ENCODE measurements at places on chromosomes 2 and 18.

DNA sequence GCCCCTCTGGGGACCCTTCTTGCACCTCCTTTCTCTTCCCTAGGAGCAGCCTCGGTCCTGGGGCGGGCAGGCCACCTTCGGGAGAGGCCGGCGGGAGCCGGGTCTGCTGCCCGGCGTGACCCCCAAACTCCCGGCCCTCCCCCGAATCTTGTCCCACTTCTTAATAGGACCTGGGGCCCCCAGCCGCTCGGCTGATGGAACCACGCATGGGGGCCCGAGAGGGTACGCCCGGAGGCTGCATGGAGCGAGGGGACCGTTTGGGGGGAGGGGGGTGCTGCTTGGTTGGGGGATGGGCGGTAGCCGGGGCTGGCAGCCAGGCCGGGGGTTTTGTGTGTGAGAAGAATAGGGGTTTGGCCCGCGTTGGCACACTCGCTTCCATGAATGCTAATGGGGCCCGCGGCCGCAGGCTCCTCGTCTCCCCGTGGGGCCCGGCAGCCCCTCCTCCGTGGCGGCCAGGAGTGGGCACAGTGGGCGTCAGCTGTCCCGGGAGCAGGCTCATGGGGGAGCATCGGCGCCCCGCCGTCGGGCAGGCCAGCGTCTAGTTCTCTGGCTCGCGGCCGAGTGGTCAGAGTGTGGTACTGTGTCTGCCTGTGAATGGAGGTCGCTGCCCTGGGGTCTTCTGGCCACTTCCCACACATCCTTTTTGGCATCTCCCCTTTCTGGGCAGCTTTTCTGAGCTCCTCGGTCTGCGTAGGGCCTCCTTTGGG, 1.0 kb downstream of the GAREM2 start:
- DNase-seq, result no peak

GRCh38 chr18:13178976-13179375, 39.6 kb upstream of the LDLRAD4 start:
- no peak for DNase-seq

DNA sequence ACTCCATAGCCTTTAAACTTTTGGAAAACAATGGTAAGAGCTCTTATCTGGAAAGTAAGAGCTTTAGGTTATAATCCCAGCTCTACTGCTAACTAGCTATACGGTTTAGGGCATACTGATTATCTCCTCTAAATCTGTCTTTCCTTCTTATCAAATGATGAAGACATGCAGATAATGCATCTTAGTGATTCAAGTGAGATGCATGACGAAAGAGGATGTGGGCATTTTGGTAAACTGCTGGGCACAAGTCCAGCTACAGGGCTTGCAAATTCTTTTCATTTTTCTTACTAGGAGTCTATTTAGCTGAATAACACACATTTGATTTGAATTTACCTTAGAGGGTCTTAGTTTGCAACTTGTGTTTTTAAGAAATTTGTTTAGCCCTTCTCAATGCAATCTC, 1604.8 kb upstream of the ZEB2 start:
- no peak for DNase-seq

- no peak for DNase-seq
These were observed 45.1 kb downstream of the C1QL2 start for GRCh38 chr2:119113489-119113770.

- no peak for DNase-seq
These were observed 7.4 kb upstream of the RAB1A start for GRCh38 chr2:65137197-65137775.

DNA sequence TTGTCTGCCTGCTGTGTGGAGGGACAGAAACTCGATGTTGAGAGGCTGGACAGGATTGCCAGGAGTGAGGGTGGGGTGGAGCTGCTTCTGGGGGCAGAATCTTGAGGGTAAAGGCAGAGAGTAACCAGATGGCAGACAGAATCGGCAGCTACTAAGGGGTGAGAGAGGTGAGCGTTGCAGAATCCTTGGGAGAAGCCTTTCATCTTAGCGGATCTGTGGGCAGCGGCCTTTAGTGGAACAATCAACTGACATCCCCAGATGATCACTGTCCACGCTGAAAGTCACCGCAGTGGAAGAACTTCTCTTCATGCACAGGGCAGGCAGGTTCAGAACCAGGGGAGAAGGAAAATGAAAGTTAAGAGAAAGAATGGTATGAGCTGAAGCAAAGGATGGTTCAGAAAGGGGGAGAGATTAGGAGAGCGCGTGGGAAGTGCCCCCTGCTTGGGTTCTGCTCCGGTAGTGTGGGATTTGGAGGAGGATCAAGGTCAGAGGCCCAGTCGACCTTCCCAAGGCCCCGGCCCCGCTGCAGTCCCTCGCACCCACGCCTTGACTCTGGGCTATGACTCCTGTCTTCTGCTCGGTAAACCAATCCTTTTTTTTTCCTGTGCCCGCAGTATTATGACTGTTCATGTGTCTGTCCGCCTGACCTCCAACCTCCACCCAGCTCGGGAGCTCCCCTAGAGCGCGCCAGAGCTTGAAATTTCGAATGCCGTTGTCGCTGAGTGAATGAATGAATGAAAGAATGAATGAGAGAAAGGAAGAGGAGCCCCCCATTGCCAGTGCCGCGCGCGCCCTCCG, 584 bp downstream of the BOLA3 start:
- no peak for DNase-seq

GRCh38 chr2:191274413-191274815, 29.2 kb downstream of the MYO1B start:
- no peak for DNase-seq

DNA sequence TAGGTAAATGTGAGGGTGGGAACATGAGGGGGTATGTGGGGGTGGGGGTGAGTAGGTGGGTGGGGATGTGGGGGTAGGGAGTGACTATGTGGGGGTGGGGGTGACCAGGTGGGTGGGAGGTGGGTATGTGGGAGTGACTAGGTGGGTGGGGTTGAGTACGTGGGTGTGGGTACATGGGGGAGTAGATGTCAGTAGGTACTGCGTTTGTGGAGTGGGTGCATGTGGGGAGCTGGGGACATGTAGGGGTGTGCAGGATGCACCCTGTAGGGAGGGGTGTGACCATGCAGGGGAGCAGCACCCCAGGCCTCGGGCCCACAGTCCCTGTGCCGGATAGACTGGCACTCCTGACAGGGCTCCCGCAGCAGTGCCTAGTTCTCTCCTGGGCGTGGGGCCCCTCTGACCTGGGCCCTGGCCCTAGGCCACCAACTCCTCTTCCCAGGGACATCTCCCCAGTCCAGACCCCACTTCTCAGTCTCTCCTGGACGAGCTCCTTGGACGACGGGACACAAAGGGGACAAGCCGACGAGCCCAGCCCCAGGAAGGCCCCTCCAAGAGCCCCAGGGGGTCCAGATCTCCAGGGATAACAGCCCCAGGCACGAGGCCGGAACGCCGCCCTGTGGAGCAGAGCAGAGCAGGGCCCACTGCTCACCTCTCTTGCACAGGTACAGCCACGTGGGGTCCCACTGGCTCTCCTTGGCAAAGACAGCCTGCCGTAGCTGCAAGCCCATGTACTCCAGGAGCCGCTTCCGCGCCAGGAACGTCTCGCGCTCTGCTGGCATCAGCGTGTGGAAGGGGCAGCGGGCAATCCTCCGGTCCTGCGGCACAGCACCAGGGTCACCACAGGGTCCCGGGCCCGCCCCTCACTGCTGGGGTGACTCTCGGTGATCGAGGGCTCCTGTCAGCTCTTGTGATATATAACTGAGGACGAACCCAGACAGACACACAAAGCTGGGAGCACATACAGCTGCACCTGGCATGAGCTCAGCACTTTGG, 58.2 kb downstream of the ANKMY1 start:
- DNase-seq, result no peak

DNA sequence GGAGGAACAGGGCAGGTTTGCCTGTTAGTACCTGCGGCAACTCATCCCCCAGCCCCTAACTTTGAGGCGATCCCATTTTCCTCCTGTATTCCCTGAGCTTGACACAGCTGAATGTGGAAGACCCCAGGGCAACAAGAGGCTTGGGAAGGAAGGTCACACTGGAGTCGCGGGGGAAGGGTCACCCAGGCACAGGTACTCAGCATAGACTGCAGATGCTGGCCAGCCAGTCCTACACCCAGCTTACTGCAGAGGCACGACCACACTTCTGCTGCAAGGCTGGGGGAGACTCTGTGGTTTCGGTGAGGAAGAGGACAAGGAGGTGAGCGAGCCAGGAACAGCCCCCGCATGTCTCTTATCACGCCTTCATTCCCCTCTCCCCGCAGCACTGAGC, 91.5 kb downstream of the MALT1 start:
- DNase-seq, result no peak

DNA sequence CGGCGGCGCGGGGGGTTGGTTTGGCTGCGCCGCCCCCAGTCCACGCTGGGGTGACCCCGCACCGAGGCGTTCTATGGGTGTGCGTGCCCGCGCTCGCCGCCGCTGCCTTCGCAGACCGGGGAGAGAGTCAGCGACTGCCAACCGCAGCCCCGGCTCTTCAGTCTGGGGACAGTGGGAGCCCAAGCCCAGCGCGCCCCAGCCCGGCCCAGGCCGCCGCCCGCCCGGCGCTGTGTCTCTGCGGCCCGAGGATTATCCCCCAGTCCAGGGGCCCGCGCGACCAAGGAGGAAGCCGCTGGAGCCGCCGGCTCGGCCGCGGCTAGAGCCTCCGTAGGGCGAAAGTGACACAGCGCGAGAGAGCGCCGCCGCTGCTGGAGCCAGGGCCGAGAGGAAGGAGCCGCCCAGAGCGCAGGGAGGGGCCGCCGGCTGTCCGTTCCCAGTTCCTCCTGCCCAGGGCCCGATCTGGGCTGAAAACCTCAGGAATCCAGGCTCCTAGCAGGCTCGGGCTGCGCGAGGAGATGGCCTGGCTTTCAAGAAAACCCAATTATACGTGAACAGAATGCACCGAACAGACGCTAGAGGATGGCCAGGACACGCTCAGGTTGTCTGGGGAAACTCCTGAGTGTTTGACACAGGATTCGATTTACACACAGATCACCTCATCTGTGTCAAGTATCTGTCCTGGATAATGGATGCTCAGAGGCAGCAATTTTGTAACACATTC, 2.4 kb downstream of the CTIF start:
- no peak for DNase-seq

All from activated CD8-positive, alpha-beta memory T cell treated with anti-CD3 and anti-CD28 coated beads for 1 hour (primary cell).